AG09309 (cell line): ENCODE measurements at places on chromosomes 4 and X.

- DNase-seq, result no peak
Measured at GRCh38 chr4:52861879-52862616, at the start of gene RASL11B. Gene RASL11B (plus strand): TSS chr4:52862317. CDS start chr4:52862508, 191 bp downstream.

GRCh38 chrX:17788439-17788838 lies 51.1 kb downstream of the SCML1 start:
- no peak for DNase-seq

DNA sequence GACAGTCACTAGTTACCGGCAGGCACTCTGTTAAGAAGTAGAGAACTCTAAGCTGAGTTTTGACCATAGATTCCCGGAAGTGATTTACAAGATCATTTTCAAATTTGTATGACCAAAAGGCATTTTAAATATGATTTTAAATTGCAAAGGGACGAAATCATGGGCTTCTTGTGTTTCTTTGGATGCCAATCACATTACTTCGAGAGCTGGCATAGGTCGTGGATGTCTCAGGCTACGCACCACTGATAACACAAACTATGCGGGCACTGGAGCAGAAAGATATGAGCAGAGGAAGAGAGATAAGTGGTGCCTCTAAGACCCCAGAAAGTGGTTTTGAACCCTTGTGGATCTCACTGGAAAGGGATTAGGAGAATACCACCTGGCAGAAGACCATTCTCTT lies 294.2 kb upstream of the FTHL17 start:
- DNase-seq, result no peak

DNA sequence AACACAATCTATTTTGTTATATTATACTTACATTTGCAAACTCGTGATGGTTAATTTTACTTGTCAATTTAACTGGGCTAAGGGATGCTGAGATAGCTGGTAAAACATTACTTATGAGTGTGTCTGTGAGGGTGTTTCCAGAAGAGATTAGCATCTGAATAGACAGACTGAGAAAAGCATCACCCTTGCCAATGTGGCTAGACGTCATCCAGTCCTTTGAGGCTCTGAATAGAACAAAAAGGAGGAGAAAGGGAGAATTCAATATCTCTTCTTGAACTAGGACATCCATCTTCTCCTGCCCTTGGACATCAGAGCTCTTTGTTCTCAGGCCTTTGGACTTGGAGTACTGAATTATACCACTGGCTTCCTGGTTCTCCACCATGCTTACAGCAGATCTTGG lies 154.6 kb downstream of the EPHA5 start:
- no peak for DNase-seq

- DNase-seq, result no peak
Measured at GRCh38 chrX:134679221-134679620, 20.9 kb upstream of the PLAC1 start.

DNA sequence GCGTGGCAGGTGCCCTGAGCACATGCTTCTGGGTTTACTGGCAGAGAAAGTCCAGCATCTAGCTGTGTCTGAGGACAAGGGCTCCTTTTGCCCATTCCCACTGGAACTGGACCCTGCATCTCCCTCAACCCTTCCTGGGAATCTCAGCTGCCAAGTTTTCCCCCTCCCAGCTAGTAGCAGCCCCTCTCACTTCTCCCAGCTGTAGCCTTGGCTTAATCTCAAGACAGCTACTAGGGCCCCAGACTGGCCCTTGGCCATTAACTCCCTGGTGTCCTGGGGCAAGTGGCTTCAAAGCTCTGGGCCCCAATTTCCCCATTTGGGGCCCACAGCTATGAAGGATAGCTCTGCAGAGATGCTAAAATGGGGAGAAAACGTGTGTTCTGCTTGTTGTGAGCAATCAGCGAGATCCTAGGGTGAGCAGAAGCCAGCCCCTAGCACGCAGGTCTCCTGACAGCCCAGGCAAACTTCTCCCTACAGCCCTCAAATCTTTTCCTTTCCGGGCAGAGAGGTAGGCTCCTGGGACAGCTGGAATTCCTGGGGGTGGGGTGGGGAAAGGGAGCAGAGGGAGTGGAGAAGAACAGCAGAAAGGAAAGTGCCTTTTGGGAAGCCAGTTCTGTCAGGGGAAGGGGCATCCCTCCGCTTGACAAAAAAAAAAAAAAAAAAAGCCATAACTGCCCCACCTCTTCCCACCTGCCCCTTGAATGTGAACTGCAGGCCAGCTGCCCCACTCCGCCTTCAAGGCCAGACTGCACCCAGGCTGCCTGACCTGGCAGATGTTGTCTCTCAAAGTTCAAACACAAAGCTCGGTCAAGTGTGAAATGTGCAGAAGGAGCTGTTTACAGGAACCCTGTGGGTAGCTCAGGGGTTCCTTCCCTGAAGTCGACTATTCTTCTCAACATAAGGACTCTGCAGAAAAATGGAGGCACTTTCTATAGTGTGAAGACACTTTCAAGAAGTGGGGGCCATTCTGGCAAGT lies 16.6 kb downstream of the FGD1 start:
- DNase-seq, result no peak

DNA sequence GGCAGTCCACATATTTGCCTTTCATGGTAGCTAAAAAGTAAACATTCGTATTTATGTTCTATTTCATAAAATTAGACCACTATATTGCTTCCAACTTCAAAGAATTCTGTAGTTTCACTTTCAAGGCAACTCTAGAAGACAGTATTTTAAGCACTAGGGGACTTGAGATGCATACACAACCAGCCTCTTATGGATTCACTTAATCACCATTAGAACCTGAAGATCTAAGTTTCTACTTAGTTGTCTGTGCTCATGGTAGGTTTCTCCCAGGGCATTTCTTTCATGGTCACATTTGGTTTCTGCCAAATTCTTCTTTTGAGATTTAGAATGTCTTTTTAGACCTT lies 209.9 kb upstream of the HCCS start:
- no peak for DNase-seq

DNA sequence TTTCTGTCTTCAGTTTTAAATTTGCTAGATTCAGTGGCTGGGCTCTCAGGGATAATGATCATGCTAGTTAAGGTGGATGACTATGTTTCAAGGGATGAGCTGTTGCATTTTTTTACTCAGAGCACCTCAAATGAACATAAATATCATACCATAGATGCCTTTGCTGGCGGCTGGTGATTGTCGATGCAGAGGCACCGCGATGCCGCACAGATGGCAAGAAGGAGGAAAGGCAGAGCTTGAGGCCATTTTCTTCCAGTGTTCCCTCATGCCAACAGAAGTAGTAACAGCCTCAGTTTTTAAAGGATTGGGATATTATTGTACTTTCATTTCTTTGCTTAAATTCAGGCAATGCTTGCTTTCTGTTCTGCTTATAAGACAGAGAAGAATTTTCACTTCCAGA lies 654.7 kb upstream of the IGFBP7 start:
- no peak for DNase-seq

- no peak for DNase-seq
Measured at GRCh38 chr4:76013540-76013939, 6.2 kb upstream of the CXCL9 start.

GRCh38 chrX:48504261-48504660 lies 4.5 kb upstream of the PORCN start:
- no peak for DNase-seq

- DNase-seq, result no peak
Measured at GRCh38 chr4:86848732-86849619, at the start of gene SLC10A6. Gene SLC10A6 (minus strand): TSS chr4:86849384. CDS start chr4:86849115, 269 bp downstream.

- DNase-seq, result no peak
Measured at GRCh38 chr4:87804871-87805270, 5.5 kb downstream of the IBSP start.

DNA sequence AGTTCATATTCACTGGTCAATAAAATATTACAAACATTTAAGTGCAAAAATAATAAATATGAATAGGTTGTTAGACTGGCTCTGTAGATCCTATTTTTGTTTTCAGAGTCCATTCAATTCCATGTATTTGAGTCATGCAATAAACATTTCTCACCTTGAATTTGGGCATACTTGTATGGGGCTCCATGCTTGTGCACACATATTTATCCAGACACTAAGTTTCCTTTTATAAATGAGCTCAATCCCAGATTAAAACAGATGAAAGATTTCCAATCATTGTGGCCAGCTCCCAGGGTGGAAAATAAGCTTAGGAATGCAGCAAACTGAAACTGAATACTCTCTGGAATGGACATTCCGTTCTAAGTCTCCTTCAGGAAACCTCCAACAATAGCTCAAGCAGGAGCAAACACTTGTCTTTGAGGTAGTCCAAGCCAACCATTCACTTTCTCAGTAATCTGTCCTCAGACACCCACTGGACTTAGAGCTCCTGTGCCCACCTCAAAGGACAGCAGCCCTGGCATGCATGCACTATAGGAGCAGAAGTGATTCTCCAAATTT lies 16.4 kb downstream of the DMD start:
- DNase-seq, result no peak

- DNase-seq, result no peak
Measured at GRCh38 chr4:19047279-19047880, 1025.8 kb upstream of the LCORL start.

DNA sequence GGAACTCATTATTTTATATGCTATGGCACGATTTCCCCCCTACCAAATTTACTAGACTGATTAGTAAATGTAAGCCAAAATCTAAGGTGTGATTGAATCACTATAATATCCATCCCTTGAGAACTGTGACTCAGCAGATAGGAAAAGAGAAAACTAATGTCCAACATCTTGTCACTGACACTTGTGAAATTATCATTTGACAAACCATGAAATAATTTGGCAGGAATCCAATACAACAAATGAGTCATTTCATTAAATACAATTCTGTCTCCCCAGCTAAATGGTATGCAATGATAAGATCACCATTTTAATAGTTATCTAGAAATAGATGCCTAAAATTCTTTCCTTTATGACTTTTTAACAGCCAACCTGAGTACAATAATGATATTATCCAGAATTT lies 462.3 kb downstream of the DMD start:
- DNase-seq, result no peak

DNA sequence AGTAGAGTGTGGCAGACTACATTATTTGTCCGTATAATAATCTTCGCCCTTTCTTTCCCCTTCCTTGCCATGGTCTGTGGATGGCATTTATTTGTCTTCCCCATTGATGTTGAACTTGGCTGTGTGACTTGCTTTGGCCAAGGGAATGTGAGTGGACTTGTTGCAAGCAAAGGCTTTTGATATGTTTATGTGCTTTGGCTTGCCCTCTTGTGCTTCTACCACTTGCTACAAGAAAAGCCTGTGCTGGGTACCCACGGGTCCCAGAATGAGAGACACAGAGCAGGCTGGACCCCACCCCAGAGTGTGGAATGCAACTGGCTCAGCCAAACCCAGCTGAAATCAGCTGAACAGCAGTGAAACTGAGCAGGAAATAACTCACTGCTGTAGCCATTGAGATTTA lies 63.0 kb downstream of the FAM184B start:
- DNase-seq, result no peak

DNA sequence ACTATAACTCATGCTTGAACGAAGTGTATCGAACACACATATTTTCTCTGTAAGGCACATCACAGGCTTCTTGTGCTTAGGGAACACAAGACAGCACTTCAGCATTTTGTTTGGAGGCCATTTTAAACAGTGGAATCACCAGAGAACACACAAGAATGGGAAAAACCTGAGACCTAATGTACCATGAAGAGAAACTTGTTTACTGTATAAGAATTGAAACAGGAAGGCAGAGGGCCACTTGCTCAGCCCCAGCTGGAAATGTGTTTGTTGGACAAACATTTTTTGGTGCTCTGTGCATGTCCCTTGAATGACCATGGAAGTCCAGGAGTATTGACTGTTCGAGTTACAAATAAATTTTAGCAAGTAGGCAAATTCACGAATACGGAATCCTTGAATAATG lies 47.5 kb downstream of the RAPGEF2 start:
- no peak for DNase-seq

DNA sequence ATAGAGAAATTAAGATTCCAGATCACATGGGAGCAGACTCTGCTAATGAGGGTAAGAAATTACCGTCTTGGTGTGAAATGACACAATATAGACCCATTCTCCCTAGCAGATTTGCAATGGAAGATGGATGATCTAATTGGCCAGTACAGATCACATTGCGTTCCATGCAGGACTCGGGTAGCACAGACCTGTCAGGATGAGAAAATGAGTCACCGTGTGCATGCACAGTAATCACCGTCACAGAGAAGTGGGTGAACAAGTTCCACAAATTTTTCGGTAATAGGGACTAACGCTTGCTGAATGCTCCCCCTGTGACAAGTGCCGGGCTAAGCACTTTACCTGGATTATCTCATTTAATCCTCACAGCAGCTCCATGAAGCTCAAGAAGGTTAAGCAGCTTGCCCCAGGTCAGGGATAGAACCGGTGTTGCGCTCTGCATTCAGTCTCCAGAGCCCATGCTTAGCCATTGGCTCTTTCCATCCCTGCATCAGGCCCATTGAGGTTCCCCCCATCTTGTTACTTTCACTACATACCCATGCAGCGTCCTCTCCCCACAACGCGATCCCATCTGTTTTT lies 375.6 kb downstream of the FBXW7 start:
- DNase-seq, result no peak

DNA sequence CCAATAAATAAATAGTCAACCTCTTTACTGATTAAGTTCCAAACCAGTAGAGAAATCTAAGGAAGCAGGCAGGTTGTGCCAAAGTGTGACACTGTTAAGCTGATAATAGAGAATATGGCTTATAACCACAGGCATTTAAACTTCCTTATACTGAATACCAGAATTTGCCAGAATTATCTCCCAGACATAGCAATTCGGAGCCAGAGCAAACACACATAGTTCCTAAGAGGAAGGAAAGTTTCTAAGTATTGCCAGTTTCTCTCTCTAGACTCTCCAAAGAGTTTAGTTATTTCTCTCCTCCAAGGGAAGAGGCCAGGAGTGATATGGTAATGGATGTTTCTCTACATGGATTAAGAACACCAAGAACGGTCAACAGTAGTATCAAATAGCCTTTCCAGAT lies 191.7 kb upstream of the CPEB2 start:
- no peak for DNase-seq

DNA sequence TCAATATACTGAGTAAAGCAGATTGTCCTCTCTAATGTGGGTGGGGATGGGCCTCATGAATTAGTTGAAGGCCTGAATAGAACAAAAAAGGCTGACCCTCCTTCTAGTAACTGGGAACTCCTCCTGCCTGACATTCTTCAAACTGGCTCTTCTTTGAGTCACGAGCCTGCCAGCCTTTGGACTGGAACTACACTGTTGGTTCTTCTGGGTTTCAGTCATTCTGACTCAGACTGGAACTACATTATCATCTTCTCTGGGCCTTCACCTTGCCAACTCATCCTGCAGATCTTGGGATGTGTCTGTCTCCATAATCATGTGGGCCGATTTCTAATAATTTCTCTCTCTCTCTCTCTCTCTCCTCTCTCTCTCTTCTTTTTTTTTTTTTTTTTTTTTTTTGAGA lies 26.9 kb upstream of the CT47C1 start:
- no peak for DNase-seq

GRCh38 chrX:54093571-54093970 lies 49.3 kb upstream of the PHF8 start:
- no peak for DNase-seq

DNA sequence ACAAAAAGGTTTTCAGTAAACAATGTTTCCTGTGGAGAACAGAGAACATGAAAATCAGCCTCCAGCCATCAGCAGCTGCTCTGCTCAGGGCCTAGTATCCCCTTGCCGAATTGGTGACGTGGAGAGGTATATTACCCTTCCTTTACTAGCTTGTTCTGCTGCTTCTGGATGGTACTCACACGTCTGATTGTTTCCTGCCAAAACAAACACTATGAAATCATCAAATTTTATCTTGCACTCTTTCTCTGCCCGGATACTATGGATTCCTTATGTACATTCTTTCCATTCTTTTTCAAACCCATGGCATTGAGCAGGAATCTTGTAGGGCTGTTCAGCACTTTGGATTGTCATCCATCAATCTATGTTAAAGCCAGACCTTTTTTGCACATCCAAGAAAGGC lies 18.8 kb upstream of the METAP1 start:
- no peak for DNase-seq
